ENCODE measurements at places on chromosomes 13 and 19. TPM values are rescaled to one million over a fixed set of nuclear protein-coding genes. Genes with fewer than 3 reads are reported as not detected.

DNA sequence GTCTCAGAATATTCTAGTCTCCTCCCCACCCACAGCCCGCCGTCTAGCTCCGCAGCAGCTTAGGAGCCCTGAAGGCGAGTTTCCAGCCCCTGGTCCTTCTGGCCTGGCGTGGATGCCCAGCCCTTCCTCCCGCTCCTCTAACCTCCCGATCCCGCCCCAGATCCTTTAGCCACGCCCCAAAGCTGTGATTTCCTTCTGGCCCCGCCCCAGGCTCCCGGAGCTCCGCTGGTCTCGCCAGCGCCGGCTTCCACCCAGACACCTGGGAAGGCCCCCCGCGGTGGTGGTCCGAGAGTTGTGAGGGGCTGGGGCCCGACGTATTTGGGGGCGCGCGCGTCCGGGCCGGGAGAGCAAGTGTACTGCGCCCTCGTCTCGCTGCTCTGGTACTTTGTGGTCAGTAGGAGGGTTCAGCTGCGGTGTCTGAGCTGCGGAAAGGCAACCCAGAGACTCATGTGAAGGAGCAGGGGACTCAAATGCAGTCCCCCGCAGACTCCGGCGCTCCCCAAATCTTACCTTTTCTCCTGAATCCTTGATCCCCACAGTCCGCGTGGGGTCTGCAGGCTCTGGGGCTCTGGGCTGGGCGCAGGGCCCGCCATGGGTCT, at the start of gene CGB7:
Gene CGB7, minus strand, starts transcription at position 114 of the 599 bp plus-strand sequence. CDS start 2,374 bp downstream, outside the sequence.
- peak; percentile 30 for DNase-seq
- peak within 1 kb of the TSS; percentile 51 for H3K4me3 ChIP-seq
- H3K27me3 ChIP-seq, result peaks cover 59% of the 10 kb centered on the region
- H3K36me3 ChIP-seq, result no peaks in the 10 kb centered on the region

DNA sequence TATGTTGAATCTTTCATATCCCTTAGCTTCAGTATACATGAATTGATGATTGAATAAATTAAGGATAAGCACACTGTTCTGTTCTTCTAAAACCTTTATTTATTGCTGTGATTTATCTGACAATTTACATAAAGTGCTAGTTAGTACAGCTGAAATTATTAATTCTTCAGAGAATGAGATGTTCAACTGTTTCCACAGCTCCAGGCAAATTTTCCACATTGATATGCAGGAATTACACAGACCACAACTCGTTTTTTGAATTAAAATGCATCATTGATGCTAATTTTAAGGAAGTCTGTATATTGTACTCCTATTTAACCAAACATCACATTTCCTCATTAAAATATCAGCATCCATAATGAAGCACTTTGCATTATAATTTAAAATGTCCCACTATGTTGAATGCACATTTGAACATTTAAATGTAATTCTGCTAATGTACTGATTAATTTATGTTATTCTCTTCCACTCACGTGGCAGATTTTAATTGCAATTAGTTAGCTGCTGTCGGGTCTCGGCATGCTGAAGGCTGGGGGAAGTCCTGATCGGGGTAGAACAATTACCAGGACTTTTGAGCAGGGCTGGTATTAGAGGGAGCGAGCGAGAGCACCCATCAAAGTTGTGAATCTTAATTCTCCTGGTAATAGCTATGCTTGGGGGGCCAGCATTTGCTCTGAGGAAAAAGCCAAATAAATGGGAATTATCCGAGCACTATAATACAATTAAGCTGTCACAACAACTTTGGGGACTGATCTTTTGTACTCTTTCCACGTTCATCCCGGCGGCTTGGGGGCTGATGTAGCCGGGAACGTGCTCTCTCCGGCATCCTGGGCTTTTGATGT, 136.7 kb upstream of the TMTC4 start:
- no peak overlapping the region for H3K4me3 ChIP-seq
- H3K4me1 ChIP-seq, result no peaks in the 10 kb centered on the region
- peaks cover 23% of the 10 kb centered on the region for H3K27me3 ChIP-seq
- no peak for DNase-seq

DNA sequence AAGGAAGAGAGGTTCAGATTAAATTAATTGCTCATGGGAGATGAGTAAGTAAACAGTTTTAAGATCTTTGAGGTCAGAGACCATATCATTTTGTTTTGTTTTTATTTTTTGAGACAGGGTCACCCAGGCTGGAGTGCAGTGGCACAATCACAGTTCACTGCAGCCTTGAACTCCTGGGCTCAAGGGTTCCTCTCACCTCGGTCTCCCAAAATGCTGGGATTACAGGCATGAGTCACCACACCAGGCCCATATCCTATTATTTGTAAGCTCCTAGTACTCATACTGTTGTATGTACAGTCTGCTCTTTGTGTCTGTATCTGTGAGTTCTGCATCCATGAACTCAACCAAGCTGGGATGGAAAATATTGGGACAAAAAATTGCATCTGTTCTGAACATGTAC, 6.0 kb upstream of the RASL11A start:
- DNase-seq, result no peak
- H3K27me3 ChIP-seq, result no peaks in the 10 kb centered on the region
- peaks cover 12% of the 10 kb centered on the region for H3K36me3 ChIP-seq
- H3K27ac ChIP-seq, result no peak overlapping the region

- H3K4me3 ChIP-seq, result no peak overlapping the region
- no peaks in the 10 kb centered on the region for H3K27me3 ChIP-seq
- no peaks in the 10 kb centered on the region for H3K4me1 ChIP-seq
- H3K27ac ChIP-seq, result peak overlapping the region; percentile 25
- no peak for DNase-seq
Measured at GRCh38 chr13:40342901-40343300, 323.5 kb downstream of the FOXO1 start.

NECTIN2 gene
- not detected for total RNA-seq

DNAJB1 gene
- 100 TPM for total RNA-seq
